Myocyte (in vitro differentiated cells): ENCODE measurements at places on chromosomes 2 and 18.

DNA sequence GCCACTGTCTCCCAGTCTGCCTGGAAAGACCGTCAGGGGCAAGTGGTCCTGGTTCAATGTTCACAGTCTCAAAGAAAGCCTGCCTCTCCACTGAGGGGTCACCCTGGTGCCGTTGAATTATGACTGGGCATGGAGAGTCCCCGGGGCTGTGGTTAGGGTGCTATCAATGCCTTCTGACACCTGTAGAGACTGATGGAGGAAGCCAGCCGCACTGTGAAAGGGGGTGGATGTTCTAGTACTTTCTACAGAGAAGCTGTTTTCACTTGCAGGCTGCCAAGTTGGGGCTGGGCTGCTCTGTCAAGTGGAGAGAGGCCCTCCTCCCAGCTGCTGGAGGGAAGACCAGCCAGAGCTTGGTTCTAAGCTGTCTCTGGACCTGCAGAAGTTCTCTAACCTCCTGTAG, 80.5 kb downstream of the BCL2L11 start:
- DNase-seq: no peak

- no peak for DNase-seq
Observed at GRCh38 chr2:69753659-69754363, 11.9 kb downstream of the ANXA4 start.

DNA sequence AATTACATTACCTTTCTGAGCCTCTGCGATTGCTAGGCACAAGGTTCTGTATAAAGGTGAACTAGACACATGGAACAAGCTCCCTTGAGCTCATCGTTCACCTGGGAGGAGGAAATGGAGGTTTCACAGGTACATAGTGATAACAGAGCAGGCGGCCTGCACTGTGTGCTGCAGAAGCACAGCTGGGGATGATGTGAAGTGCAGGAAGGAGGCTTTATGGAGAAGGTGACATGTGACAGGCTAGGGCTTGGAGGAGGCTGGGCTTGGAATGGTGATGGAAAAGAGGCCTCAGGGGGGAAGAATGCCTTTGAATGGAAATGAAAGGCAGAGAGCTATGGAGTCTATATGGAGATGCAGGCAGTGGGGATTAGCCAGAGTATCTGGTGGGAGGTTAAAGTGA, 22.9 kb downstream of the MARCHF4 start:
- DNase-seq: no peak

DNA sequence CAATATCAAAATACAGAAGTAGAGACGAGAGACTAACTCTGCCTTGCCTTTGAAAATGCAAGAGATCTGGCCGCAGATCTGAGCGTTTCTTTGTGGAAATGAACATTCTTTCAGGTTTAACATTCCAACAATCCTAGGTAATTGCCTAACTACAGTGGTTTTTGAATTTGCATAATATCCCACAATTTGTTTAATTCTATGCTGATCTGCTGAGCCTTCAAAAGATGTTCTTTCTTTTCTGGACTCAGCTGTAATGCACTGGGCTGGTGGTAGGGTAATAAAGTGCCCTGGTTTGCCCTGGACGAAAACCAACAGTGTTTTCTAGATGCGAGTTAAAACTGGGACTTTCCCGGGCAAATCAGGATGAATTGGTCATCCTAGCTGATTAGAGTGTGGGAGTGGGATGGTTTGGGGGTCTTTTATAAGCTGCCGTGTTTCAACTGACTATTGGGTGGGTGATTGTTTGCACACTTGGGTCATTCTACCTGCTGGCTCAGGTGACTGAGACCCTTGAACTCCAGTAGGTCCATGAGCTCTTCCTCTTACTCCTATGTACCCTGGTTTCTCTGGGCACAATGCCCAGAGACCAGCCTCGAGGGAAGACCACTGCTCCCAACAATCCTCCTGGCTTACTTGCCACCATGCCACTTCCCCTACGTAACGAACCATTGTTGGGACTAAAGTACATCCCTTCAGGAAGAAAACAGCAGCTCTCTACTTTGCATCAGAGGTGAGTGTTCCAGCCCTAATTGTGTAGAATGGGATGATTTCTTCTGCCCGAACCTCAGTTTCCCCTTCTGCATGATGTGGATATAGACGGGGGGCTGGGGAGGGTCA, 3.4 kb upstream of the PAX8 start:
- DNase-seq: no peak
